ENCODE measurements at places on chromosomes 13 and 19. TPM values are rescaled to one million over a fixed set of nuclear protein-coding genes. Genes with fewer than 3 reads are reported as not detected.
A peak's percentile ranks its signal among the peaks of the same experiment; 100 is the strongest.

DNA sequence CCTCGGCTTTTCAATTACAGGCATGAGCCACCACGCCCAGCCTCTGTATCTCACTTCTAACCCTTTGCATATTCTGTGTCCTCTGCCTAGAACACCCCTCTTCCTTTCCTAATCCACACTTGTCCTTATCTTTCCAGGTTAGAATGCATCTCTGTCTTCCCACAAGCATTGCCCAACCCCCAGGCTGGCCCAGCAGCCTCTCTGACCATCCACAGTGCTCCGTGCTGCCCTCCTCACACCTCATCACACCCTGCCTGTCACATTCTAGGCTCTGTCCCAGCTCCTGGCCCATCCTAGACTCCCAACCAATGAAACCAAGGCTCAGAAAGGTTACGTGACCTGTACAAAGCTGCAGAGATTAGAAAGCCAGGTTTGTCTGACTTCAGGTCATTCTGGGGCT lies 11.3 kb downstream of the JAK3 start:
- DNase-seq, result no peak

- no peak for DNase-seq
Measured at GRCh38 chr13:51938454-51938853, 72.8 kb downstream of the ATP7B start.

DNA sequence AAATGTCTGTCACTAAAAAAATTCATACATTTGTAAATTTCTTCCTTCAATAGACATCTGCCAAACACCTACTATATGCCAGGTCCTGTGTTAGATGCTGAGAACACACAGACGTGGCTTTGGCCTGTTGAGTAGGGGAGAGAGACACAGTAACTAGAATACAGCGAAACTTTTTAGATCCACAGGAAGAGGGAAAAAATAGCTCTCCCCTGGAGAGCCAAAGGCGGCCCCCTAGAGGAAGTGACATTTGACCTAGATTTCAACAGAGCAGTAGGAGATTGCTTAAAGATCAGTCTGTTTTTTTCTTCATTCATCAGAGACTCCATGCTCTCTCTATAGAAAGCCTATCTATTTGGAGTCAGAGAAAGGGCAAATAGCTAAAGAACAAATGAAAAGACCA lies 11.3 kb downstream of the LCP1 start:
- no peak for DNase-seq

DNA sequence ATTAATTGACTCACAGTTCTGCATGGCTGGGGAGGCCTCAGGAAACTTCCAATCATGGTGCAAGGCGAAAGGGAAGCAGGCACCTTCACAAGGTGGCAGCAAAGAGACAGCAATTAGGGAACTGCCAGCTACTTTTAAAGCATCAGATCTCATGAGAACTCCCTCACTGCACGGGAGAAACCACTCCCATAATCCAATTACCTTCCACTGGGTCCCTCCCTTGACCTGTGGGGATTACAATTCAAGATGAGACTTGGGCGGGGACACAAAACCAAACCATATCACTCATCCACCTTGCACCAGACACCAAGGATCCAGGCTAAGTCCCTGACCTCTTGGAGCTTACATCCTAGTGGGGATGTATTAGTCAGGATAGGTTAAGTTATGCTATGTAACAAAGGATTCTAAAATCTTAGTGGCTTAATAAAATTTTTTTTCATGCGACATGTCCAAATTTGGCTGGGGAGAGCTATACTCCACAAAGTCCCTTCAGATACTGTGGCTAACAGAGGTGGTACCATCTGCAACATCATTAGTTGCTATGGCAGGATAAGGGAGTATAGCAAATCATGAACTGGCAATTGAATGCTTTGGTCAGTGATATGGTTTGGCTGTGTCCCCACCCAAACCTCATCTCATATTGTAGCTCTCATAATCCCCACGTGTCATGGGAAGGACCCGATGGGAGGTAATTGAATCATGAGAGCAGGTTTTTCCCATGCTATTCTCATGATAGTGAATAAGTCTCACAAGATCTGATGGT lies 8.3 kb upstream of the FAM187B start:
- DNase-seq, result no peak

DNA sequence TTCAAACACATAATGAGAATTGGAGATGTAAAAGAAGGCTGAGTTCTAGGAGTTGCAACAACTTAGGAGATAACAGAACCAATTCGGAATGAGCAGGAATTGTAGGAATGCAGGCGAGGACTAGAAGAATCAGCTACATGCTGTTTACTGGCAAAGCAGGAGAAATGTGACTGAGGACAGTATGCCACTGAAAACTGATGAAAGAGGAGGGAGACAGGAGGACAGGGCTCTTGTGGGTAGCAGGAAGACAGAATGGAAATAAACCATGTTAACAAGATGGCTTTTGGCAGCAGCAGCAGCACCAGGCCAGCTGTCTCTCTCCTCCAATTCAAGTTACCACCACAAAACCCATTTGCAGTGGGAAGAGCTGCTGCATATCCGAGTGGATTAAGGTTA lies 91.0 kb upstream of the SLC15A1 start:
- DNase-seq, result no peak

DNA sequence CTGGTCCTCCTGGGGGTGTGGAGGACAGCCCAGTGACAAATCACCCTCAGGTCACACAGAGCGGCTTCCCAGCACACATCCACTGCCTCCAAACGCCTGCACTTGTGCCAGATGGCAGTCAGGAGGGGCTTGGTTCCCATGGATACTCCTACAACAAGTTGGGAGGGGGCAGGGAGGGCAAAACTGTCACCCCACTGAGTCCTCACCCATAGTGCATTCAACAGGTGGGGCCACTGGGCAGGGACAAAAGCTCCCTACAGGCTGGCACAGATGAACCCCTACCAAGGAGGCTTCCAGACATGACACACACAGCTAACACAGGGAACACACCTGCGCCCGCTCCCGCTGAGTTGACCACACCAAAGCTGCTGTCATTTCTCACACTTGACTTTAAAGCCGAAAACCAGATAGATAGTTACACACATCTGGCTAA lies 120.5 kb downstream of the STK24 start:
- DNase-seq, result no peak

DNA sequence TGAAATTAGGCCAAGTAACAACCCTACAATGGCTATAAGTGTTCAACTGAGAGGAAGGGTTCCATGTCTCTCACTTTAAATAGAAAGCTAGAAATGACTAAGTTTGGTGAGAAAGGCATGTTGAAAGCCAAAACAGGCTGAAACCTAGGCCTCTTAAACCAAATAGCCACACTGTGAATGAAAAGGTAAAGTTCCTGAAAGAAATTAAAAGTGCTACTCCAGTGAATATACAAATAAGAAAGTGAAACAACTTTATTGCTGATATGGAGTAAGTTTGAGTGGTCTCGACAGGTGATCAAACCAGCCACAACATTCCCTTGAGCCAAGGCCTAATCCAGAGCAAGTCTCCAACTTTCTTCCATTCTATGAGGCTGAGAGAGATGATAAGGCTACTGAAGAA lies 209.6 kb downstream of the KLF12 start:
- DNase-seq, result no peak

- DNase-seq, result no peak
Measured at GRCh38 chr13:109672545-109672944, 113.8 kb downstream of the IRS2 start.

- DNase-seq, result no peak
Measured at GRCh38 chr13:51317262-51317661, 22.2 kb upstream of the SERPINE3 start.

DNA sequence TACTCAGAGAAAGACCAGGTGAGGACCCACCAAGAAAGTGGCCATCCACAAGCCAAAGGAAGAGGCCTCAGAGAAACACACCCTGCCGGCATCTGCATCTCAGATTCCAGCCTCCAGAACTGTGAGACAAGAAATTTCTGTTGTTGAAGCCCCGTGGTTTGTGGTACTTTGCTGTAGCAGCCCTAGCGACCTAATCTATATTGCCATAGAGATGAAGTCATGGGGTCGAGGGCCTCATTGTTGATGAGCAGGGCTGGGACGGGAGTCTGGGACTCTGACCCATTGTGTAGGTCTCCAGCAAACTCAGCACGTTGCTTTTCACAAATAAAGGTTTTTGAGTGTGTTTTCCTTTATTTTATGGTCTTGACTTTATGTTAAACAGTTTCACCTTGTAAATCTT lies 174.9 kb downstream of the TNFSF13B start:
- no peak for DNase-seq

GRCh38 chr13:50149932-50150331 lies 134.7 kb downstream of the KCNRG start:
- no peak for DNase-seq

GRCh38 chr13:31050486-31051400 lies 111.0 kb downstream of the HSPH1 start:
- DNase-seq, result no peak

- no peak for DNase-seq
Measured at GRCh38 chr13:93562676-93563075, 336.1 kb downstream of the GPC6 start.

DNA sequence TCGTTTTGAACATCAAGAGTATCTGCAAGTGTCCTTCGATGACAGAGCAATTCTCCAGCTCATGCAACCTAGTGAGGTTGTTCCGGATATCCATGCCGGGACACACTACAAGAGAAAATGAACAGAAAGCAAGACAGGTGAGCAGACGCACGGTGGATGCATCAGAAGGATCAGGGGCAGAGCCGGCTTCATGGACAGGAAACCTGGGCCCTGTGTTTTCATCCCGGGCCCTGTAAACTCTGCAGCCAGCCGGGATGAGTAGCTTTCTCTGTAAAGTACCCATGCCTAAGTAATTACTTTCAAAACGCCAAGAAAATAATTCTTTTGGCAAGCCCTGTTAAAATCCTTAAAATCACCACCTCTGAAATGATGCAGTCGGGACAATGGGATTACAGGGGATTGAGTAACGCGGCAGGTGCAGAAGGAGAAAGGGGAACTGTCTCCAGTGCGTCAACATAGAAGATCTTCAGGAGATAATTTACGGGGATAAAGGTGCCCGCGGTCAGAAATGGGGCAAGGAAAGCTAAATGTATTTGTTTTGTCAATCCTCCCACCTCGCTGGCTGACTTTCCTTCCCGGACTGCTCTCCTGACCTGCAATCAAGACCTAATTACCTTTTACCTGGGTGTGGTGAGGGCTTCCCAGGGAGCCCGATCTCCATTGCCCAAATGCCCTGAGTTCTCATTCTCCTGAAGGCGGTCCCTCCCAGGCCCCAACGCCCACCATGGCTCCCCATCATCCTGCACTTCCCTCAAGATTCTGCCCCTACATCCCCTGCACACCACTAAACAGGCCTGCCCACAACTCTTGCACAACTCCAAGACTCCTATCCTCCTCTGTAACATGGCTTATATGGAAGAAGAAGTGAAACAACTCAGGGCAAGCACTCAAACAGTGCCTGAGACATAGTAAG lies 26.2 kb downstream of the INSR start:
- DNase-seq, result no peak

DNA sequence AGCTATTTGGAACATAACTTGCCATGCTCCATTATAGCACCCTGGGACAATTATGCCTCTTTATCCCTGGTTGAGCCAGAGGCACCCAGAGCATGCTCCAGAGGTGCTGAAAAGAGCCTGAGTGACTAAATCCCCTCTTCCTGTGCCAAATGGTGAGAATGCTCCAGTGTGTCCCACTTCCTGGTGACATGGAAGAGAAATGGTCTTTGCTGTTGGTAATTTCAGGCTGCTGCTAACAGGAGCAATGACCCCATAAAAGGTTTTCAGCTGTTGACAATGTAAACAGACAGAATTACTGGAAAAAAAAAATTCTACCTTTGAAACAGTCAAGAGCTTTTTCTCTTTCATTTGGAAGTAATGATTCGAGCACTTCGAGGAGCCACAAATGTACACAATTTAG lies 341.8 kb downstream of the FGF9 start:
- DNase-seq, result no peak

GRCh38 chr13:39616087-39616694 lies 13.2 kb upstream of the LHFPL6 start:
- peak; percentile 71 for DNase-seq

DNA sequence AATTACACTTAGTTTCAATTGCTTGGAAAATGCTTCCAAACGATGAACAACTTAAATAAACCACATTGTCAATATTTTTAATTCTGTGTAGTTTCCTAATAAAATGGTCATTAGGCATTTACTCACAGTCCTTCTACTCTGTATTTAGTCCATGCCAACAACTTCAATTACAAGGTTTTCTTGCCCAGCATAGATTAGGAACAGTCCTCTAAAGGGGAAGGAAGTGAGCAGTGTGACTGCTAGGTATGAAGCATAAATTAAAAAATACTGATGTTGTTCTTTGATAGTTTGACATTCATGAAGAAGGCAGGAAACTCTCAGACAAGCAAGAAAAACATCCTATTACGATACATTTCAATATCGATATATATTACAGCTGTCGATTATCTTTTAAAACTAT lies 716.0 kb upstream of the PCDH9 start:
- DNase-seq, result no peak

The NCCRP1 gene
- polyA plus RNA-seq, result 0.11 TPM

The TTC9B gene
- polyA plus RNA-seq, result 0.31 TPM

The CLEC17A gene
- 0.15 TPM for polyA plus RNA-seq

The BSG gene
- 252 TPM for polyA plus RNA-seq

The CA11 gene
- 6.2 TPM for polyA plus RNA-seq

The ATP4A gene
- polyA plus RNA-seq, result not detected

The TMEM272 gene
- 0.25 TPM for polyA plus RNA-seq

The C5AR2 gene
- polyA plus RNA-seq, result 0.49 TPM

The FTL gene
- 1,329 TPM for polyA plus RNA-seq

The NANOS2 gene
- polyA plus RNA-seq, result not detected
